ENCODE measurements at places on chromosomes 5 and 9.

GRCh38 chr5:133367071-133367786 is 245.1 kb downstream of the FSTL4 start:
- DNase-seq, result no peak

GRCh38 chr5:105230516-105231157 is 1668.0 kb upstream of the NUDT12 start:
- DNase-seq, result no peak

GRCh38 chr9:93391898-93392297 is 59.6 kb upstream of the FAM120A start:
- DNase-seq, result no peak

DNA sequence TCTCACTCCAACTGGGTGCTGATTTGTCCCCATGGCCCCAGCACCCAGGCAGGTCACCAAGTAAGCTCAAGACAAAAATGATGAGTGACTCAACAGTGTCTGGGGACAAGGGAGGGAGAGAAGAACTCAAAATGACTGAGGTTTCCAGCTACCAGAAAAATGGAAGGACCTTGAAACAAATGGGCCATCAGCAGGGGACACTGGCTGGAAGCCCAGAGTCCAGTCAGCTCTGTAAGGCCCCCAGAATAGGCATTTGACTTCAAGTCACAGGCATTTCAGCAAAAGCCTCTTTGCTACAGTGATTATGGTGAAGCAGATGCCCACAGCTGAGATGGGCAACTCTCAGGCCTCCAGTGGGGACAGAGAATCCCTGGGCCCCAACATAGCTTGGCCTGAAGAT is 139.0 kb upstream of the GABRP start:
- no peak for DNase-seq

DNA sequence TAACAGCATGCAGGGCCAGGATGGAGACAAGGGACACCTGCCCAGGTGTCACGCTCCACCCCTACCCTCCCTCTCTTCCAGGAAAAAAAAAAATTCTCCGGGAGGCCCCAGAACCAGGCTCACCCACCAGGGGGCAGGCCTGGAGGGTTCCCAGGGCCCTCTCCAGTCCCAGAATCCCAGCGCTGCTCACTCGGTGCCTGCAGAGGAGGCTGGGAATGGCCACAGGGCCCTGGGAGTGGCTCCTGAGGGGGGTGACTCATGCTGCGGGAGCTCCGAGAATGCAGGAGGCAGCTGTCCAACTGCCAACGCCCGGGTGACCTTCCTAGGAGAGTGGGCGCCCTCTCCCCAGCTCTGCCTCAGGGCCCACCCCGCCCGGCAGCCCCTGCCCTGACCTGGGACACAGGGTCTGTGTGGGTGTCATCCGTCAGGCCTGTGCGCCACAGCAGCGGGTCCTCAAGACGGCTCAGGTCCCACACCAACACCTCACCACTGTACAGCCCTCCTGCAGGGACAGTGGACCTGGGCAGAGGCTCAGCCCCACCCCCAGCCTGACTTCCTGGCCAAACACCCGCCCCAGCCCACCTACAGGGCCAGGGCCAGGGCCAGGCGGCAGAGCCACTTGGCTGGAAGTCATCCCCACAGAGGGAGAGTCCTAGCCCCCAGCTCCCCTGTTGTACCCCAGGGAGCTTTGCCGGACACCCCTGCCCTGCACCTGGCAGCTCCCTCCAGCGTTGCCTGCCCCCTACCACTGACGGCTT is 21.2 kb downstream of the DYNC2I2 start:
- peak; percentile 95 for DNase-seq

DNA sequence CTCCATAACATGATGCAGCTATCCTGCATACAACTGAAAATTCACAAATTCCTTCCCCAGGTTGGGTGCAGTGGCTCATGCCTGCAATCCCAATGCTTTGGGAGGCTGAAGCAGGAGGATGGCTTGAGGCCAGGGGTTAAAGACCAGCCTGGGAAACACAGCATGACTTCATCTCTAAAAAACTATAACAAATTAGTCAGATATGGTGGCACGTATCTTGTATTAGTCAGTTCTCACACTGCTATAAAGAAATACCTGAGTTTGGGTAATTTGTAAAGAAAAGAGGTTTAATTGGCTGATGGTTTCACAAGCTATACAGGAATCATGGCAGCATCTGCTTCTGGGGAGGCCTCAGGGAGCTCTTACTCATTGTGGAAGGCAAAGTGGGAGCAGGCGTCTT is 56.4 kb upstream of the DAPK1 start:
- peak; percentile 63 for DNase-seq

DNA sequence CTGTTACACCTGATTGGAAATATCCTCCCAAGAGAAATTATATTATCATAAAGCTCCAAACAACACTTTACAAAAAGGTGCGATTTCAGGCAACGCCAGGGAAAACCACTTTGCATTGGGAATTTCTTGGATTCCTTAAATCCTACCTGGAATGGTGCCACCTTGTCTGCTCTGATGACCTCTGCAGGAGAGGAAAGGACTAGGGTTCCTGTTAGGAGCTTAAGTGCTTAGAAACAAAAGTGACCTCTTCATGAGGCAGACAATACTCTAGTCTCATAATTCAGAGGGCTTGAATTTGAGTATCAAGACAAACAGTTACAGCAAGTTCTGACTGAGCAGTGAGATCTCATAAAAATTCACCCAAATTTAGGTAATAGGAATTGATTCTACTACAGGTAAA is 33.9 kb upstream of the GLIS3 start:
- DNase-seq, result no peak

- no peak for DNase-seq
These were observed 81.7 kb upstream of the ZBTB43 start for GRCh38 chr9:126722922-126723806.

GRCh38 chr5:154236536-154237375 is 46.2 kb downstream of the GALNT10 start:
- DNase-seq, result no peak

DNA sequence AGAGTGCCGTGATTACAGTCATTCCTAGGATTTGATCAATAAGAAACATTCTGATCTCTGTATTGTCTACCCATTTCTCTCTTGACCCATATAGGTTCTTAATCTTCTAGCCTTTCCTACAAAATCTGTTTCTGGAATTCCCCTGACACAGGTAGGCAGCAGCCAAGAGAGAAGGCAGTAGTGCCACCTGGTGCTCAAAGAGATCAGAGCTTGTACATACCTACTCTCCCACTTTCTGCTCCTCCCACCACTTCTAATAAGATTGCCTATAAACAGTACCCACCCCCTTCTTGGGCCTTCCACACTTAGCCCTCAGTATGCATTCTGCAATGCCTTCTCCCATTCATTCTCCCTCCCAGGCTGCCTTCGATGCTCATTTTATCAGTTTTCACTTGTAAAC is 117.4 kb upstream of the RORB start:
- DNase-seq, result peak; percentile 66

- peak; percentile 18 for DNase-seq
These were observed 139.8 kb downstream of the ESM1 start for GRCh38 chr5:54845567-54845941.

DNA sequence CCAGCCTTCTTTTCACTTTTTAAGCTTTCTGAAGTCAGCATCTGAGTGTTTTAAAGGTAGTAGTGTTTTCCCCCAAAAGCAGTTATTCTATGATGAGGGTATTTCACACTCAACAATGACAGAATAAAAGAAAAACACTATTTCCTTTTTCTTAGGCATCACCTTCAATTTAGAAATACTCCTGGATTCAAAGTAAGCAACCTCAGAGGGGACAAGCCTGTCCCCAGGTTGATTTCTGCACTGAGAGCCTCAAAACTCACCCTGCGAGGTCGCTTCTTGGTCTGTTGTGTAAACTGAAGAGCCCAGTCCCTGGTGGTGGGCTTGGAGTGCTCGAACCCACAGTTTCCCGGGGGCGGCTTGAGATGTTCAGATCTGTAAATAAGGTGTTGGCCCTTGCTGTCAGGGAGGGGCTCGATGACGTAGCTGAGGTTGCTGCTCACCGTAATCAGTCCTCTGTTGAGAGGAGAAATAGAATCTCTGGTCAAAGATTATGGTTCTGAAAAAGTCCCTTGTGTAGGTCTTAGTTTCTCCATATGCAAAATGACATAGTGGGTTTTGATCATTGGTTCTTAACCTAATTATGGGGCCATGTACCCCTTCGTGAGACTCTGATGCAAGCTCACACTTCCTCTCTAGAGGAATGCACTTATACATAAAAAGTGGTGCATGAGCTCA is 55.9 kb downstream of the ADAM19 start:
- DNase-seq, result no peak

DNA sequence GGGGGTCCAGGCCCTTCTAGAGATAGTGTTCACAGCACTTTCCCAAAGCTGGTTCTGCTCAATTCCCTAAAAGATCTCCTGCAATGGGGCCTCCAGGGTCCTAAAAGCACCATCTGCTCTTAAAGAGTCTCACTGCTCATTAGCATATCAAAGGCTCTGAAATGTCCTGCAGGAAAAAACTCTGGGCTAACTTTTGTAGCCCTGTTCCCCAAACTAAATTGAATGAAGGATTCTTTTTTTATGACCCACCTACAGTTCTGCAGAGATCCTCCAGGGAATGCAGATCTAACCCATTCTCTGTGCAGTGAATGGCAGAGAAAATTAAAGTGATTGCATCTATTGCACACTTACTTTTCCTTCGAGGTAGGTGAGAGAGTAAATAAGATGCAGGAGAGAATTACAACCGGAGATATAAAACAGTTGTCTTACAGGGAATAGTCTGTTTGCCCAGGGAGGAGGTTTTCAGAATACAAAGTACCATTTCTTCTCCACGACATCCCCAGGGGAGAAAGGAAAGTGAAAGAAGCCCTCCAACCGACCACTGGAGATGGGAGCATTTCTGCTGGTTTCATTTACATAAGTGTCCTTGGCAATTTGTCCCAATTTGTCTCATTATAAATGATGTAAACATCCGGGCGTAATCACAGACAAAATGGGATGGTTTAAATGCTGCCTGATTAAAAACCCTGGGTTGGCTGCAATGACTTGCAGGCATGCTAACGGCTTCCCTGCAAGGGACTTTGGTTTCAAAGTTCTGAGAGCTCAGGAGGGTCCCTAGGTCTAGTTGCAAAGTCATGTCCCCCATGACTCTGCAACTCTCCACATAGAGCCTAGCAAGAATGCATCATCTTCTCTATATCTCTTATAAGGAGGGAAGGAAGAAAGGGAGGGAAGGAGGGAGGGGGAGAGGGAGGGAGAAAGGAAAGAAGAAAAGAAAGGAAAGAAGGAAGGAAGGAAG is 114.0 kb downstream of the KCNIP1 start:
- DNase-seq, result no peak

DNA sequence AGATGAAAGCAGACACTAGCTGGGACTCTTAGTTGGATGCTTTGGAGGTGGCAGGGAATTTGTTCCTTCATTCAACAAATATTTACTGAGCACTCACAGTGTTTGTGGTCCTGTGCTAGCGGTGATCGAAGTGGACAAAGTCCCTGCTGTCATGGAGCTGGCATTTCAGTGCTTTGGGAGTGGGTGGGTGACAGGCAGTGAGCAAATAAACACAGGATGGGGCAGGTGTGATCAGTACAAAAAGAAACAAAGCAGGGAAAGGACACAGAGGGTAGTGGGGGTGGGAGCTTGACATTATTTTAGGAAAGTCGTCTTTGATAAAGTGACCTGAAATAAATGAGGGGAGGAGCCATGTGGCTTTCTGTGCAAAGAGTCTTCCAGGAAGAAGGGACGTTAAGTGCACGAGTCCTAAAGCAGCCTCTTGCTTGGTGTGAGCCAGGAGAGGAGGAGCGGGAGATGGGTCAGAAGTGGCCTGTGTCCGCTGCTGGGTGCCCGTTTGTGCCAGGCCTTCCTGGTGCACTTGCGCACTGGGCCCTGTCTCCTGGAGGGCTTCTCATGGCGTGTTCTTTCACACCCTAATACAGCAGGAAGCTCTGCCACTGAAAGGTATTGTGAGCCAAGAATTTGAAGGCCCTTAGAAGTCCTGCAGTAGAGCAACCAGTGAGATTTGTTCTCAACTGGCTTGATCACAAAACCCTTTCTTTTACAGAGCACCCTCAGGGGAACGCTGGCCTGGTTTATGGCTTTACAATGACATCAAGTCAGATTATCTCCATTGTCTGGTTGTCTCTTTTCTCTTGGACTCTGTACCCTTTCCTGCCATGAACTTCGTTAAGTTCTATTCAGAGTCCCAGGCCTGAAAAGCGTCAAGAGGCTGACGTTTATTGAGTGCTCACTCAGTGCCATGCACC is 14.8 kb downstream of the NDST1 start:
- no peak for DNase-seq

- DNase-seq, result peak; percentile 76
These were observed 335.7 kb upstream of the IZUMO3 start for GRCh38 chr9:24881361-24881760.

DNA sequence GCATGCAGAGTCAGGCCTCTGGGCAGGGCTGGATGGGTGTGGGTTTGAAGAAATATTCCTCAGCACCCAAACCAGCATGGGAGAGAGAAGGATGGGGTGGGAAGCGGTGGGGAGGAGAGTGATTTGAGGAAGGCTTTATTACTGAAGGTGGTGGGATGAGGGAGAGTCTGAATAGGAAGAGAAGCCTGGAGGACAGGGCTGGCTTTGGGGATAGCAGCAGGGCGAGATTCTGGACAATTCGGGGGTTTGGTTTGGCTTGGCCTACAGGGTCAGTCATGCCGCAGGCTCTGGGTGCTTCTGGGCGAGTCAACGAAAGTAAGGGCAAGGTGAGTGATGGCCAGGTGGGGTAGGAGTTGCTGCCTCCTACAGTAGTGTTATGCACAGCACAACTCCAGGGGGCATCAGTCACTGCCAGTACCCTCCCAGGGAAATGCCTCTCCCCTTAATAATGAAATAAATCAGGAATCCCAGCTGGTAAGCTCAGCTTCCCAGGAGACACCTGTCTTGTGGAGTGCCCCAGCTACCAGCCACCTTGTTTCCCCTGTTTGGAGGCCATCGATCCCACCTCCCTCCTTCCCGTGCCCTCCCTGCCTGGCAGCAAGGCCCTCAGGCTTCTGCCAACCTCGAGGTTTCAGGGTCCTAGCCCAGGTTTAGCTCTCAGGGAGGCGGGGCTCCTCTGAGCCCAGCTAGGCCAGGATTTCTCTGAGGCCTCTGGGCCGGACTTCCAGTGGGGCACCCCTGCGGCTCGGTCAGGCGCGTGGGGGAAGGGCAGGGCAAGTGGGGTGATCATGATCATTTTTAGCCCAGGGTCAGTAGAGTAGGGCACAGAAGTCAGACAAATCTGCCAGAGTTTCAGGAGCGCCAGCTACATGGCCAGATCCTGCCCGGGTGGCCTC is 741 bp upstream of the NKX2-5 start:
- no peak for DNase-seq

GRCh38 chr5:140239939-140240700 is 62.8 kb downstream of the PFDN1 start:
- no peak for DNase-seq

- DNase-seq, result no peak
These were observed 100.1 kb upstream of the DHFR start for GRCh38 chr5:80754900-80755299.

DNA sequence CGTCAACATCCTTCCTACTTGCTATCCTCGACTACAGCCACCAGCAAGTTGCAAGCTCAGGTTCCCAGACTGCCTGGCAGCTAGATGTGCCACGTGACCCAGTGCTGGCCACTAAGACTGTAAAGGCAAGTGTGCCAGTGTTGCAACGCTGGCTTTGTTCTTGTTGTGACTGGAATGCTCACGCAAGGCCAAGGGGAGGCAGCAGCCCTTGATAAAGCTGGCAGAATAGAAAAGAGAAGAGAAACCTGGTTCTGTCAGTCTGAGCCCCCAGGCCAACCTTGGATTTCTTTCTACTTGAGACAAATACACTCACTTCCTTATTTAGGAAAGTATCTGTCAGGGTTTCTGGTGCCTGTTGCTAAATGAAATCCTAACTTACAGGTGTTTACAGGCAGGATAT is 113.0 kb downstream of the KLHL3 start:
- DNase-seq, result peak; percentile 67

Data from mammary epithelial cell (primary cell).